GDM1 (cell line): ENCODE measurements at places on chromosomes 12 and 14.

- DNase-seq: no peak
These were observed 628.6 kb downstream of the NRXN3 start for GRCh38 chr14:78798757-78799156.

DNA sequence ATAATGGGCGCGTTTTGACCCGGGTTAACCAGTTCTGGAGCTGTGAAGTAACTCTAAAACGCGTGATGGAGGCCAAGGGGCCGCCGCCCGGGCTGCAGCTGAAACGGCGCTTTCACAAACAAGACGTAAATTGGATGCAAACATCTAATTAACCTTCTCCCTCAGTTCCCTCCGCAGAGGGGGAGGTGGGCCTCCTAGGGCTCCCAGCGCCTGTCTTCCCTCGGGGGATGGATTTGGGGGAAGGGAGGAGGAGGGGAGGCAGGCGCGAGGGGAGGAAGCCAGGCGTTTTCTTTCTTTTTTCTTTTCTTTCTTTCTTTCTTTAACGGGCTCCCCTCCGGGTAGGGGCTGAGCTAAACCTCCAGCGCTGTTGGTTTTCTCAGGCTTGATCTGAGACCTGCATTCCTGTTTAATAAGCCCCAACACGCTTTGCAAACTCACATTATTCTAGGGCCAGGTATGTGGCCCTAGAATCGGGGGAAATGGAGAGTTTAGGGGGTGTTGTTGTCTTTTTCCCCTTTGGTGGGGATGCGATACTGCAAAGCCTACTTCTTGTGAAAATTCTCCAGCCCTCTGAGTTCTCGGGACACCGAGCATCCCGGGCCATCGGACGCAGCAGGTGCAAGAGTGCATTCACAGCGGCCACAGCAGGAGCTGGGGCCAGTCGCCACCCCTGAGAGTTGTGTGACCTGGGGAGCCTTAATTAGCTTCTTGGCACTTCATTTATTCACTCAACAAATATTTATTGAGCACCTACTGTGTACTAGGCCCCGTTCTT lies 43.6 kb upstream of the LHX5 start:
- no peak for DNase-seq

DNA sequence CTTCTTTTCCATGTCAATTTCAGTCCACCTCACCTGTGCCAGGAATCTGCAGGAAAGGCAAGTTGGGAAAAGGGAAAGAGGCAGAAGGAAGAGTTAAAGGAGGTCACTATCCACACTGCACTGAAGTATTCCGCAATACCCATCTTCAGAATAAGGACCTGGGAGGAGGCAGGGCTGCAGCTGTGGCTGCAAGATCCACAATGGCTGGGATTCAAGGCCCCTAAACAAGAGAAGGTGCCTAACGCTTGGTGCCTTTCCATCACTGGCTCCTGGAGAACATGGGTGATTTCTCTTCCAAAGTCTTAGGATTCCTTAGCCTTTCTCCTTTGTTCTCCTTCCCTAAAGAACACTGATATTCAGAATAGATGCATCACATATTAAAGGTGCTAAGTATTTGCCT lies 204.0 kb downstream of the GRIN2B start:
- DNase-seq: no peak

- no peak for DNase-seq
These were observed 108.1 kb upstream of the FOXN3 start for GRCh38 chr14:89524990-89525667.
